ENCODE measurements at places on chromosomes 12 and 14.

DNA sequence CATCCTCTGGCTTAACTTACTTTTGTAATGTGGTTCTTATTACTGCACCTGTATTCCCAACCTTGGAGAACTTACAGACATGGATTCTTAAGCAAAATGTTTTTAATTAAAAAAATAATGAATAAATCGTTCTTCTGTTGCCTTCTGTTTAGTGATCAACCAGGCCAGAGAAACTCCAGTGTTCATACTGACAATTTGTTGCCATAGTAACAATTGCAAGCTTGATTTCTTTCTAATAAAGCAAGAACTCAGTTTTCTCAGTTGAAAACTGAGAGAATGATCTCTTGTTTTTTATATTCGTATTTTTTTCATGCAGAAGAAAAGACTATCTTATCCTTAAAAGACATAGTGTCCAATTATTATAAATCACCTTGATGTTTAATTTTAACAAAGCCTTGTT, 106.5 kb upstream of the LMNTD1 start:
- no peak for DNase-seq

GRCh38 chr14:101823511-101824120, 62.1 kb downstream of the PPP2R5C start:
- DNase-seq = no peak

GRCh38 chr12:130715998-130716968, at the start of gene RIMBP2:
TSS of gene RIMBP2 (minus strand) at chr12:130716299. CDS start at chr12:130479013, 237,286 bp downstream.
- DNase-seq = no peak

GRCh38 chr14:64929014-64929359, 13.6 kb downstream of the GPX2 start:
- no peak for DNase-seq

DNA sequence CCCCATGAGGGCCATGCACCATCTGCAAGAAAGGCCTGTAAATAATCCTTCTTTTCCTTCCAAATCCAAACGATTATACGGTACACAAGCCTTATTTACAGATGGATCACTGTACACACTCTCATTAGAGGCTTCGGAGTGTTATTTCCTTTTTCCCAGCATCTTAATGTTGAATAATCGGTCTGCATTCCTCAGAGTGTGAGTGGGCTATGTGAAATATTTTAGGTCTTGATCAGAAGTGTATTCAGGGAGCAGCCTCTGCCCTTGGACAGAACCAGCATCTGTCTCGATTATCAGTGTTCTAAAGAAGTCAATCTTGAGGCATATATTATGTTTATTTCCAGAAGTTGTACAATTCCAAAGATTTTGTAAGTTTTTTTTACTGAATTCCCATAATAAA, 340.6 kb downstream of the SEC23A start:
- DNase-seq = no peak

DNA sequence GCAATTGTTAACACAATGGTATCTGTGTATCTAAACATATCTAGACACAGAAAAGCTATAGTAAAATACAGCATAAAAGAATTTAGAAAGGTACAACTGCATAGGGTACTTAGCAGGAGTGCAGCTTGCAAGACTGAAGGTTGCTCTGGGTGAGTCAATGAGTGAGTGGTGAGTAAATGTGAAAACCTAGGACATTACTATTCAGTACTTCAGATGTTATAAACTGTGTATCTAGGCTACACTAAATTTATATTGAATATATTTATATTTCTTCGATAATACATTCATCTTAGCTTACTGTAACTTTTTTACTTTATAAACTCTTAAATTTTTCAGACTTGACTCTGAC, 409.0 kb upstream of the DCN start:
- DNase-seq = no peak

DNA sequence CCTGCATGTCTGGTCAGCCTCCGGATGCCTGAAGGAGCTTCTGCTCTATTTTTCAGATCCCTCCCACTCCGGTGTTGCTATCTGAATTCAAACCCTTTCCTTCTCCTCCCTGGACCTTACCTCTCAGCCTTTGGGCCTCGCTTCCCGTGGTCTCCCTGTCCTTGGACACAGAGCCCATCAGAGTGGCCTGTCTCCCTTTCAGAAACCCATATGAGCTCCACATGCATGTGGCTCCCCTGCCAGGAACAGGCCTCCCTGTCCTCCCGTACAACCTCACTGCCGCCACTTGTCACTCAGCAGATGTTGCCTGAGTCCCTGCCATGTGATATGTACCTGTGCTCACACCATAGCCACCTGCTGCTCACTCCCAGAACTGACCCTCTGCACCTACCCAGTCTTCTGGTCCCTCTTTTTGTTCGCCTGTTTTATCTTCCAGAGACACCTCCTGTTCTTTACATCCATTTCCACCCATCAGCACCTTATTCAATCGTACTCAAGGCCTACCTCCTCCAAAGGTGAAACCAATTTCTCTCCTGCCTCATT, 182.5 kb downstream of the ZFP36L1 start:
- no peak for DNase-seq

DNA sequence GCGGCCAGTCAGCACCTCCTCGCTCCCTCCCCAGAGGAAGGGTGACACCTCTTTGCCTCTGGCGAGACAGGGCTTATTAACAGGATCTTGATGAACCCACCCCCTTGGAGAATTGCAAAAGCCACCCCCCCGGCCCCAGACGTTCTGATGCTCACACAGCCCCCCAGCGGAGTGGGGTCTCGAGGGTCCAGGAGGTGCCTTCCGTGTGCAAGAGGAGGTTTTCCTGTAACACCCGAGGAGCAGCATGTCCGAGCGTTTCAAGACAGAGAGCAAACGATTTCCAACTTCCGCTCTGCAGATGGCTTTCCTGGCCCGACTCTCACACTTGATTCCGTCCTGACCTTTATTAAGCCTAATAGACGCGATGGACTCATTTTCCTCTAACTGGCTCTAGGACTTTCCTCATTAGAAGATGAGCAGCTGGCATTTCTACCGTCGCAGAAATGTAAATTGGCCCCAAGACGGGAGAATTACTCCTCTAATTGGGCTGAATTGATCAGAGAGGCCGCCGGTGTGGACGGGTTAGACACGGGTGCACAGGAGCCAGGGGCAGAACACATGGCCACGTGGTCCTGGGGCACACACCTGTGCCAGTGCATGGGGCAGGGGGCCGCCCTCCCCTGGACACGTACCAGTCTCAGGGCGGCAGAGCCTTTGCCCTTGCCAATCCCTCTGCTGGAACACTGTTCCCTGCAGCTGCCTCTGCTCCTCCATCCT, 84.4 kb downstream of the NOC4L start:
- DNase-seq = no peak

GRCh38 chr12:120771097-120771496, 45.5 kb downstream of the ACADS start:
- no peak for DNase-seq

DNA sequence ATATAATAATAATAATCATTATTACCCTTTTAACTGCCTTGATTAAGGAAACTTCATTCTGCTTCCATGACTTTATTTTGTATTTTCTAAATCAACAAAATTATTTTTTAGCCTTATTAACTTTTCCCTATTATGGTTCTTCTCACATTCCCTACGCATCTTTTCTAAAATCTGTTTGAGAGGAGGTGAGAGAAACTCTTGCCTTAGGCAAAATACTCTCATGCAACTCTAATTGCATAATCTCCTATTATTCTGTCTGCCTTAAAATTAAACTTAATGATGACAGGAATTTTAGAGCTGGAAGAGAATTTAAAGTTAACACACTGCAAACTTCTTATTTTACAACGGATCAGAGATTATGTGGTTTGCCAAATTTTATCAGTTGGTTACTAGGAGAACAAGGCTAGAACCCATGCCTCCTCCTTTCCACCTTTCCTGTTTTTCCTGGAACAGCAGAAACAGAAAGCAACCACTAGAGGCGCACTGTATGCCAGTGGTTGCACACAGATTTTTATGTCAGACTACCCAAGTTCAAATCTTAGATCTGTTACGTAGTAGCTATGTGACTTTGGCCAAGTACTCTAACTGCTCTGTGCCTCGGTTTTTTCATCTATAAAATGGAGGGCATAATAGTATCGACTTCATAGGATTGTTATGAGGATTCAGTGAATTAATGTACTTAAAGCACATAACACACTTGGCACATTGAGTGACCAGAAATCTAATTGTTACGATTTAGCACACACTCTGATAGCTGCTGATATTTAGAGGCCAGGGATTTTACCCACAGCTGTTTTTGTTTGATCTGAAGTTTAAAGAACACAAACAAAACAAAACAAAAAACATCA, 4.3 kb upstream of the BRMS1L start:
- peak; percentile 67 for DNase-seq

DNA sequence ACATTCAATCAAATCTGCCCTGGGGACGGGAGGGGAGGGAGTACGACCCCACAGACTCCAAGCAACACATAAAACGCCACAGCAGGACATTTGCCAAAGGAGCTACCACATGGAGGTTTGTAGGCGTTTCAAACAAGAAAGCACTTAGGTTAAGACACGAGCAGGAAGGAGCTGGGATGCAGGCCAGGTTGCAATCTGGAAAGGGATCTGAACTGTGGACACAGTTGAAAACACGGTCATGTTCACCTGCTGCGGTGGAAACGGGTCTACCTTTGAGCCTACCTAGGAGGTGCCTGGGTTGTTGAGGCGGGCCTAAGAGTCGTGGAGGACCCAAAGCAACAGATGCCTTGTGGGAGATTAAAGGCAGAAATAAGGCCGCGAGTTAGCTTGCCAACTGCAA, 18.4 kb downstream of the PRKAB1 start:
- DNase-seq = no peak

GRCh38 chr14:99203080-99203479, 68.9 kb downstream of the BCL11B start:
- DNase-seq = no peak

DNA sequence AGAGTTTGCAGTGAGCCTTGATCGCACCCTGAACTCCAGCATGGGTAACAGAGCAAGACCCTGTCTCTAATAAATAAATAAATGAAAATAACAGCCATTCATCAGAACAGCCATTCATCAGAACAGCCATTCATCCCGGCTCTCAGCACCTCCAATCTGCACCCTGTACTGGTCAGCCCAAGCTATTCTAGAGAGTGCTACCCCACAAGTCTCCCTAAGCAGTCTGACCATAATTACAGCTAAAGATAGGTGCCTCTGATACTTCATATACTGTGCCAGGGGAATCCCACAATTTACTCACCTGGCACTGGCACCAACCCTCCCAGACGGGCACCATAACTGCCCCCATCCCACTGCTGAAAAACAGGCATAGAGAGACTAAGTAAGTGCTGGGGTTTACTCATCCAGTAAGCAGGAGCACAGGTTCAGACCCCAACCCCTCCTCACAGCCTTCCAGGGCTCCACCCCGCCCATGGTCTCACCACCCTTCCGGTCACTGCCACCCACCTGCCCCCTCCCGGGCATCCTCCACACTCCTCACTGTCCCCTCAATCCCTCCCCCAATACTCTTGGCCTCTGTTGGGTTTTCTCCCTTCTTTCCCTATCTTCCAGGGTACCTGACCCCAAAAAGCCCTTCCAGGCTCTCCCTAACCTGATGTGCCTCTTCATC, 15.2 kb upstream of the EIF5 start:
- no peak for DNase-seq

DNA sequence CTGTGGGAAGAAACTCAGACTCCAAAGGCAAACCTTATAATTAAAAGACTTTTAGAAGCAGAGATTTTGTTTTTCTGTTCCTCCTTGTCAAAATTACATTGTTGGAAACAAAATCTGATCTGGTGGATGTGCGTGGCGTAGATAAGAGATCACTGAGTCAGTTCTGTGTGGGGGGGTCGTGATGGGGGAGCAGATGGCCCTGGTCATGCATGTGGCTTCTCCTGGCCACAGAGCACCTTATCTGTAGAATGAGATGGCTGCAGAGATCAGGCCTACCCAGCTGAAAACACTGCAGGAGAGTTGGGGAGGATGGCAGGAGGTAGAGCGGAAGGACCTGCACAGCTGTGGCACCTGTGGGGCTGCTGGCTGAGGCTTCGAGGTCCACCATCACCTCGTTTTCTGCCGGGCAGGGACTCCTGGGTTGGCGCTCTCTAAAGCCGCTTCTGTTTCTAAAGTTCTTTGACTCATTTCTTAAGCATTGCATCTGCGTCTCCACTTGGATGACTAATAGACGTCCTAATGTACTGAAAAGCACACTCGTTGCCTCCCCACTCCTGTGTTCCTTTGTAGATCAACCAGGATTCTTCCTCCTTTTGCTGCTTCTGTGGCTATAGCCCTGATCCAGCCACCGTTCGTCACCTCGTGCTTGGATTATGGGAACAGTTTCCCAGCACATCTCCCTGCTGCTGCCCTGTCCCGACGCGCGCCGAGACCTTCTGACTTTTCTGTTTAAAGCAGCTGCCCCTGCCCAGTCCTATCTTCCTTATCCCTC, 93.4 kb downstream of the TSPAN9 start:
- DNase-seq = no peak

GRCh38 chr14:93090826-93091555, 24.7 kb downstream of the ITPK1 start:
- DNase-seq = no peak

- DNase-seq = no peak
These were observed 422.1 kb upstream of the SYT1 start for GRCh38 chr12:78442454-78442801.

GRCh38 chr12:42284157-42284556, 41.7 kb downstream of the ZCRB1 start:
- no peak for DNase-seq

- DNase-seq = no peak
These were observed 38.0 kb downstream of the CCDC60 start for GRCh38 chr12:119372540-119372939.

- no peak for DNase-seq
These were observed 55.4 kb upstream of the FUT8 start for GRCh38 chr14:65357113-65357512.

GRCh38 chr12:49189731-49190716, 1.1 kb upstream of the TUBA1A start:
- no peak for DNase-seq

DNA sequence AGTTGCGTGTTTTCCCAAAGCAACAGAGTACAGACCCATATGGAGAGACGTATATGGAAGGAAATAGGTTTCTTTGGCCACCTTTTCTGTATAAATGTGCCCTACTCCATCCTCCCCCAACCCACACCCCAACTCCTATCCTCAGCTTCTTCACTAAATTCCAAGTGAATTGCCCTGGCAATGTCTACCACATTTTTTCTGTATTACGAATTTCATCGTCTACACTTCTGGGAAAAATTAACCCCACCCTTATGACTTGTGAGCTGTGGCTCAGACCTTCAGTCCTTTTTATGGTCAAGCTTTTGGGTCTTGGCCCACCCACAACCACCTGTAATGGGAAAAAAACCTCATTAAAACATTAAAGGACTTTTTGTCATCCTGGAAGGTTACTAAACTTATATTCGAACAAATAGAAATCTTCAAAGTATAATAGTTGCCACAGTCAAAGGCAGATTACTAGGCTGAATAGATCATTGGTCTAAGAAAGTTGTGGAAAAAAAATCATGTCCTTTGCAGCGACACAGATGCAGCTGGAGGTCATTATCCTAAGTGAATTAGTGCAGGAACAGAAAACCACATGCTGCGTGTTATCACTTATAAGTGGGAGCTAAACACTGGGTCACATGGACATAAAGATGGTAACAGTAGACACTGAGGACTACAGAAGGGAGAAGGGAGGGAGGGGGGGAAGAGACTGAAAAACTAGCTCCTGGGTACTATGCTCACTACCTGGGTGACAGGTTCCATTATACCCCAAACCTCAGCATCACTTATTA, 15.7 kb upstream of the NFKBIA start:
- DNase-seq = no peak

Data from SK-MEL-5 (cell line).